ENCODE measurements at places on chromosomes 3 and 15. TPM values are rescaled to one million over a fixed set of nuclear protein-coding genes. Genes with fewer than 3 reads are reported as not detected.

RAD51 gene
- 27.2 TPM for total RNA-seq

GOLGA6L10 gene
- total RNA-seq = 1.3 TPM

LYZL4 gene
- total RNA-seq = not detected

EHHADH gene
- 3.7 TPM for total RNA-seq

KIF9 gene
- 4.2 TPM for total RNA-seq

CSK gene
- 18.3 TPM for total RNA-seq

SEC62 gene
- total RNA-seq = 34.8 TPM

NEK11 gene
- 8.1 TPM for total RNA-seq

ZNF280D gene
- total RNA-seq = 3.1 TPM

MYL3 gene
- not detected for total RNA-seq

XCR1 gene
- total RNA-seq = not detected

IL5RA gene
- not detected for total RNA-seq

KBTBD12 gene
- not detected for total RNA-seq

NDUFB4 gene
- 172 TPM for total RNA-seq

CFAP44 gene
- total RNA-seq = 3.1 TPM
